Right lobe of liver (tissue), 6 donors: ENCODE measurements at places on chromosomes 12 and 14.

- no peak overlapping the region for H3K4me3 ChIP-seq
- H3K27ac ChIP-seq: no peak overlapping the region
- H3K27me3 ChIP-seq: peaks cover 9% of the 10 kb centered on the region
- H3K36me3 ChIP-seq: no peaks in the 10 kb centered on the region
- no peak for DNase-seq
- no peaks in the 10 kb centered on the region for H3K4me1 ChIP-seq
Observed at GRCh38 chr14:102540315-102541028, 30.9 kb upstream of the ANKRD9 start.

GRCh38 chr12:121513464-121514183 lies 67.2 kb downstream of the KDM2B start:
- H3K4me1 ChIP-seq: peaks cover 25% of the 10 kb centered on the region
- H3K36me3 ChIP-seq: peaks cover 9% of the 10 kb centered on the region
- H3K27ac ChIP-seq: peak overlapping the region; percentile 44
- peak; percentile 85 for DNase-seq
- H3K27me3 ChIP-seq: no peaks in the 10 kb centered on the region

- DNase-seq: peak; percentile 19
- no peak overlapping the region for H3K4me3 ChIP-seq
- H3K27ac ChIP-seq: no peak overlapping the region
- H3K36me3 ChIP-seq: no peaks in the 10 kb centered on the region
- H3K27me3 ChIP-seq: no peaks in the 10 kb centered on the region
Observed at GRCh38 chr12:6250343-6250742, 50.1 kb downstream of the CD9 start.

GRCh38 chr12:69405566-69405865 lies 46.0 kb downstream of the YEATS4 start:
- no peaks in the 10 kb centered on the region for H3K4me1 ChIP-seq
- no peaks in the 10 kb centered on the region for H3K27me3 ChIP-seq
- DNase-seq: no peak
- H3K27ac ChIP-seq: no peak overlapping the region

DNA sequence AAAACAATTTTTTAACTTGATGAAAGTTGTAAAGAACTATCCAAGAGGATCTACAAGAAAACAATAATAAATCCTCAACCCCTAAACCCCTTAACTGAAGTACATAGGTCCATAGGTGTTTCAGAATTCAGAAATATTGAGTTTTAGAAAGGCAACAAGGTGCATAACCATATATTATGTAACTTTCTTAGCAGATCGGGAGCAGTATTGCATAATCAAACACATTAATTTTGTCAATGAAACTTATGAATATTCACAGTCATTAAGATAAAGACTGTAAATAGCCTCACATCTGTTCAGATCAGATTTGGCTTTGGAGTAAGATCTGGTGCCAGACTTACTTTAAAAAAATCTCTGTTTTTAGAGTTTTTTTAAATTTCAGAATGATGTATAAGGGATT lies 647.1 kb upstream of the FLRT2 start:
- no peak for DNase-seq
- H3K4me1 ChIP-seq: no peaks in the 10 kb centered on the region
- H3K27me3 ChIP-seq: no peaks in the 10 kb centered on the region

DNA sequence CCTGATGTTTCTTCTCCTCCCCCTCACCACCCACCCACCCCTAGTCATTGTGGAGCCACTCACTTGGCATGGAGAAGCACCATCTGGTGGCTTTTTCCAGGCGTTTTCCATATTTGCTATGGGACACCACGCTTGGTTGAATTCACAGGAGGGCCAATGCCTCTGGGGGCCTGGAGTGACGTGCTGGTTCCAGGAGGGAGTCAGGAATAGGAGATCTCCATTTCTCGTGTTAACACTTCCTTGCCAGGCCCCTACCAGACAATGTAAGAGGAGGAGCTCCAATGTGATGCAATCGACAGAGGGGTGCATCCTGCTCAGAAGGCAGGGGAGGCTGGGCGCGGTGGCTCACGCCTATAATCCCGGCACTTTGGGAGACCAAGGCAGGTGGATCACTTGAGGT lies 21.6 kb upstream of the TESC start:
- H3K36me3 ChIP-seq: no peaks in the 10 kb centered on the region
- H3K27ac ChIP-seq: no peak overlapping the region
- DNase-seq: no peak
- no peak overlapping the region for H3K4me3 ChIP-seq

DNA sequence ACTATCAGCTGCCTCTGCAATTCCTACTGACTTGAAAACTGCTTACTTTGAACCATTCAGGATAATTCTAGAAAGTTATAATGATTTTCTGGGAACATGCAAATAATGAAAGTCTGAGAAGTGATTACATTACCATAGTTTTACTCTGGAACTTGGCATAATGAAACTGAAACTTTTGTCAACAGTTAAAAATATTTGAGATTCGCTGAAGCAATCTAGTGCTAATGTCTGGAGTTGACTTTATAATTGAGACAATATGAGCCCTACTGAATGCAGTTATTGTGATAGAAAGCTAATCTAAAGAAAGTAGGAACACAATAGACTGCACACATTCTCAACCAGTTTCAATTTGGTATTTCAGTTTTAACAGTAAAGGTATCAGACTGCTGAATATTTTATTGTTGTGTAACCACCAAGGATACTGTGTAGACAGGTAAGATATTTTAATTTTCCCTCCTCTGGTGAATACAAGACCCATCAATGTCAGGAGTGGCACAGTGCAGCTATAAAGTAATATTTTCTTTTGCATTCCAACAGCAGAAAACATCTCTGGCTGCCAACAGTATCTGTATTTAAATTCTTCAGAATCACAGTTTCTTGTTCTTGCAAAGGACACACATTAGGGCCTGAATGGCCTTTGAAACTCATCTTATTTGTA lies 483.5 kb downstream of the ATP23 start:
- no peaks in the 10 kb centered on the region for H3K27me3 ChIP-seq
- DNase-seq: no peak
- no peaks in the 10 kb centered on the region for H3K36me3 ChIP-seq
- H3K27ac ChIP-seq: no peak overlapping the region
- H3K4me1 ChIP-seq: no peaks in the 10 kb centered on the region

DNA sequence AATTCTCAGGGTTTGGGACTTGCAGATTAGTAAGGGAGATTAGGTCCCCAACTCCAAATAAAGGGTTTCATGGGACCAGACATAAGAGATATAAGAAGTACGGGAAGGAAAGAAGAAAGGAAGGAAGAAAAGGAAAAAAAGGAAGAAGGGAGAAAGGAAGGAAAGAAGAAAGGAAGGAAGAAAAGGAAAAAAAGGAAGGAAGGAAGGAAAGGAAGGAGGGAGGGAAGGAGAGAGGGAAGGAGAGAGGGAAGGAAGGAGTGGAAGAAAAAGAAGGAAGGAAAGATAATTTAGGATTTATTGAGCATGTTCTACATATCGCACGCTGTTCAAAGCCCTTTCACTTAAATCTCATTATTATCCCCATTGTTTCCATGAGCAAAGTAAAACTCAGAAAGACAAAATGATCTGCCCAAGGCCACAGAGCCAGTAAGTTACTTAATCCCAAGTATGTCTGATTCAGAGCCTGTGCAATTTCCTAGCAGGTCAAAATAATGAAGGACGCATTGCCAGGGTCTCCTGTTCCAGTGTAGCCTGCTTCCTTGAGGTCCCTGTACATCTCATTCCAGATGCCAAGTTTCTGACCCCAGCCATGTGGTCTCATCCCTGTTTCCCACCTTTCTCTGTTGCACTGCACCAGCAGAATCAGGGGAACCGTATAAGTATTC lies 3.9 kb upstream of the HDAC7 start:
- no peak overlapping the region for H3K27ac ChIP-seq
- no peaks in the 10 kb centered on the region for H3K36me3 ChIP-seq
- no peak for DNase-seq
- no peaks in the 10 kb centered on the region for H3K4me1 ChIP-seq

DNA sequence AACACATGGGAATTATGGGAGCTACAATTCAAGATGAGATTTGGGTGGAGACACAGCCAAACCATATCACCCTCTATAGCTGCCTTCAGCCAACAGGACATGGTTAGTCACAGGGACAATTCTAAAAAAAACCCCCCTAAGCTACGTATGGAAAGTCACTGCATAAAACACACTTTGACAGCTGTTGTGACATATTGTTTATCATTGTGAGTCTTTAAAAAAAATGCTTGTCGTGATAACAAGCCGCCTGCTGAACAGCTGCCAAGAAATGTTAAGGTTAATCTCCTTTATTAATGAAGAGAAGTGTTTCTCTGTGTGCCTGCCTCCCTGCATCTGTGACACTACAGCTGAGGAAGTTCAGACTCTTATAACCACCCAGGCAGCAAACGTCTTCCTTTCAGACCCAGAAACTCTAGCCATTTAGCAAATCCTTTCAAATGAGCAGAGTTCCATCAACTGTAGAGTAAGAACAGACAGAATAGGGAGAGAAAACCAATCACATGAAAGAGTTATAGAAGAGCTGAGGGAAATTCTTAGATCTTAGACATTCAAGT lies 1459.6 kb upstream of the TMEM132C start:
- no peak overlapping the region for H3K27ac ChIP-seq
- no peak overlapping the region for H3K4me3 ChIP-seq

- no peak for DNase-seq
- H3K27me3 ChIP-seq: no peaks in the 10 kb centered on the region
- no peak overlapping the region for H3K4me3 ChIP-seq
- H3K4me1 ChIP-seq: peaks cover 6% of the 10 kb centered on the region
- no peaks in the 10 kb centered on the region for H3K36me3 ChIP-seq
Observed at GRCh38 chr12:49661191-49661590, 37.8 kb downstream of the PRPF40B start.

- no peaks in the 10 kb centered on the region for H3K27me3 ChIP-seq
- H3K4me1 ChIP-seq: no peaks in the 10 kb centered on the region
- no peak overlapping the region for H3K4me3 ChIP-seq
- no peak overlapping the region for H3K27ac ChIP-seq
Observed at GRCh38 chr14:62694075-62694474, 351.2 kb downstream of the KCNH5 start.

DNA sequence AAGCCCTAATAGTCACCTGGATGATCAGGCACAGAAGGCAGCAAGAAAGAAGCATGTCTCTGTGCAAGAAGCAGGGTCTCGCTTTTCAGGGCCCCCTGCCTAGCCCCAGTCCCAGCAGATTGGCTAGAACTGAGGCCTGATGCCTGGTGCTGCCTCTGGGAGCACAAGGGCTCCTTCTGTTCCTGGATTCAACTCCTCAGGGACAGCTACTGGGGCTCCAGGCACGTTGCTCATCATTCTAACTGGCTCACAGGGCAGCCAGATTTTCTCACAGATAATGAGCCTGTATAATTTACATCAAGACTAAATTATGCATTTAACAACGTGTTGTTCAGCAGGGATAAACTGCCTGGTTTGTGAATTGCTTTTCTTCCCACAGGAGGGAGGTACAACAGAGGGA lies 106.5 kb upstream of the PLXNC1 start:
- no peak overlapping the region for H3K27ac ChIP-seq
- H3K36me3 ChIP-seq: no peaks in the 10 kb centered on the region
- no peaks in the 10 kb centered on the region for H3K4me1 ChIP-seq
- no peaks in the 10 kb centered on the region for H3K27me3 ChIP-seq

DNA sequence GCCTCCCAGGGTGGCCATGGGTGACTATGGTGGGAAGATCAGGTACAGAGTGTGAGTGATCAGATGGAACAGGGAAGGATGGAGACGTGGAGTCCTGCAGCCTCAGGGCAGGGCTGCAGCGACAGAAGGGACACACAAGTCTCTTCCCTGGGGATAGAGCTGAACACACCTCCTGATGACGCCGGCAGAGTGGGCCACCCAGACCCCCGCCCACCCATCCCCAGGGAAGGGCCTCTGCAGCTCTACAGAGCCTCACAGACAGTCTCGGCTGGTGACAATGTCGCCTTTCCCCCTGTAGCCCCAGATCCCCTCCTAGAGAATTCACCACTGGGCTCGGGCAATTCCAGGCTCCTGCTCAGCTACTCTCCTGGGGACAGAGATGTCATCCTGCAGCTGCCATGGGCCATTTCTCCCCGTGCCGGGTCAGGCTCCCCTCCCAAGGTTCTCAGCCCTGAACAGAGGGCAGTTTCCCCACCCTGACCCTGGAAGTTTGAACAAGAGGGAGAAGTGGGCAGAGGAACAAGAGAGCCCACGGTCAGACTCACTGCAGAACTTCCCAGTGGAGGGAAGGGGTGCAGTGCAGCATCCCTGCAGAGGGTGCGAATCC lies 115.7 kb downstream of the NCOR2 start:
- no peak overlapping the region for H3K27ac ChIP-seq
- H3K4me1 ChIP-seq: no peaks in the 10 kb centered on the region
- no peak for DNase-seq

DNA sequence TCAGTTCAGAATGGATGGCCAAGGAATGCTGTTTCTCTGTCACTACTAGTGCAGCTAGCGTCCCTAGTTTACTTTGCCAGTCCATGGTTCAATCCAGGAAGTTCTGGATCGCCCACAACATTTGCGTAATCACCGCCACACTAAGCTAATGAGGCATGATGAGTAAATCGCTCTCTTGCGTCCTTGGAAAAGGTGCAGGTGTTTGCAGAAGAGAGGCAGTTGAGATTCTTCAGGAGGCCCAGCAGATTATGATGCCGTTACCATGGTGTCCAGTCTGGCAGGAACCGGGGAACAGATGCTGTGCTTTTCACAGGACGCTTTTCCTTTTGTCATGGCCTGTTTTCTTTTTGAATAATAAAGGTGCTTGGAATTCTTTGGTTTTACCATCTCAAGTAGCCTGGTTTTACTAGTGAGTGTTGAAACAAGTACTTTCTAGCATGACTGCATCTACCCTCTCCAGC lies 9.0 kb downstream of the TPH2 start:
- no peaks in the 10 kb centered on the region for H3K36me3 ChIP-seq
- H3K27ac ChIP-seq: peak overlapping the region; percentile 38
- H3K4me3 ChIP-seq: no peak overlapping the region
- H3K4me1 ChIP-seq: no peaks in the 10 kb centered on the region

DNA sequence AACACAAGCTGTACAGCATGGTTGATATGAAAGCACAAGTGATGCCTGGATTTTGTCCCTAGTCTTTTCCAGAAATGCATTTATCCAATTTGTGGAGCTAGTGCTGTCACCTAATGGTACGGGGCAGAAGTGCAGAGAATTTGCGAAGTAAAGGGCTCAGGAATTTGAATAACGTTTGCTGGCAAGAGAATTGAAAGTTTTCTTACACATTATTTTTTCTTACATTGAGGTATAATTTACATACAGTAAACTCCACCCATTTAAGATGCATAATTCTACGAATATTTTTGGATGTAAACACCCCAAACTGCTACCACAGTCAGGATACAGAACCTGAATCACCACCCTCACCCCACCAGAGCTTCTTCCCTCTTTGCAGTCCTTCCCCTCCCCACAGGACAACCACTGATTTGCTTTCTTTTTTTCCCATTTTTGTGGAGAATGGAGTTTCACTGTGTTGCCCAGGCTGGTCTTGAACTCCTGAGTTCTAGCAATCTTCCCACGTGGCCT lies 3.5 kb downstream of the AICDA start:
- no peak overlapping the region for H3K4me3 ChIP-seq
- no peaks in the 10 kb centered on the region for H3K27me3 ChIP-seq
- H3K36me3 ChIP-seq: no peaks in the 10 kb centered on the region

DNA sequence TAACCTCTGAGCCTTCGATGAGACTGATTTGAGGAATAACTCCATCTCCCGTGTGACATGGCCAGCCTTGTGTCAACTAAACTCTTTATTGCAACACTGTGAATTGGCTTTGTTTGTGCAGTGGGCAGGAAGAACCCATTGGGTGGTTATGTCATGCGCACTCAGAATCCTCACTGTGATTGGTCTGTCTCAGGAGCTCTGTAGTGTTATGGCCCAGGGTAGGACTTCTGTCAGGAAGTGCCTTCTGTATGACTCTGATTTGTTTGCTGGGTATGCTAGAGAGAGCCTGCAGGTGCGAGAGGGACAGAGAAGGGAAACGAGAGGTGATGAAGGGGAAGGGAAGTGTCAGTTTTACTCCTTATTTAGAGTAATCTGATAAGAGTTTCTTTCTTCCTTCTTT lies 71.5 kb upstream of the DCD start:
- H3K4me1 ChIP-seq: no peaks in the 10 kb centered on the region
- no peaks in the 10 kb centered on the region for H3K36me3 ChIP-seq
- no peaks in the 10 kb centered on the region for H3K27me3 ChIP-seq
- DNase-seq: no peak
- H3K4me3 ChIP-seq: no peak overlapping the region
